ENCODE measurements at places on chromosomes 3 and 15.

DNA sequence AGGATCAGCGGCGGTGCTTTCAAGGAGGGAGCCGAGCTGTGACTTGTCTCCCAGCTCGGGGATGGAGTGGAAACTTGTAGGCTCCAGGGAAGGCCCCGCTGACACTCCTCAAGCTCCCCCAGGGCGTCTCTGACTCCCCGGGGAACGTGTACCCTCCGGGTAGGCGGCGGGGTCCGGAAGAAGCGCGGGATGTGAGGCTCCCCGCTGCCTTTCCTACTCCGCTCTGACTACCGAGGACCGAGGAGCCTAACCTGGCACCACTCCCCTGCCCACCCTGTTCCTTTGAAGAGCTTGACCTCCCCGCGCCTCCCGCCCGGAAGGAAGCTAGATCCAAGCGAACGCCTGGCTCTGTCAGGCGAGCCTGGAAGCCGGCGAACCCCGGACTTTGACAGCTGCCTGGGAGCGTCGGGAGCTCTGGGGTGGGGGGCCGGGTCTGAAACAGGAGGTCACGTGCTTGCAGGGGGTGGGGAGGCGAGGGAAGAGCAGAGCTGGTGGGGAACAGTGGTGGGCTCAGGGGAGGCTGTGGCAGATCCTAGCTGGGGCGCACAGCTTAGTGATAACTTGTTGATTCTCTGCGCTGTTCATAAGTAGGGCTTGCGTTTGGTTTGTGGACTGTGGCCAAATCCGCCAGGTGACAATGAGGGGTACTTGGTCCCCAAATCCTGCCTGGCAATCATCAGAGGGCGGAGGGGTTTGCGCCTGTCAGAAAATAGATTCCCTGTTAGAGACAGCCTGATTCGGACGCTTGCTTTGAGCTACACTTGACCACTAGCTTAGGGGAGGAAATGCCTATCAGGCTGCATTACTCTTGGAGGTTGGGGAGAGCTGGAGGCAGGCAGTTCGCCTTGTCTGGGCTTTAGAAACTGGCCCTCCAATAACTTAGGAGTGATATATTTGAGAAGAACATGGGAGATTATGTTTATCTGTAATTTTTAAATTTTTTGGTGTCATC lies 1.2 kb downstream of the CLSTN2 start:
- no peak for DNase-seq

GRCh38 chr15:41903782-41904181 lies 9.9 kb upstream of the SPTBN5 start:
- no peak for DNase-seq

- no peak for DNase-seq
Observed at GRCh38 chr15:80199366-80199765, 46.6 kb downstream of the FAH start.

DNA sequence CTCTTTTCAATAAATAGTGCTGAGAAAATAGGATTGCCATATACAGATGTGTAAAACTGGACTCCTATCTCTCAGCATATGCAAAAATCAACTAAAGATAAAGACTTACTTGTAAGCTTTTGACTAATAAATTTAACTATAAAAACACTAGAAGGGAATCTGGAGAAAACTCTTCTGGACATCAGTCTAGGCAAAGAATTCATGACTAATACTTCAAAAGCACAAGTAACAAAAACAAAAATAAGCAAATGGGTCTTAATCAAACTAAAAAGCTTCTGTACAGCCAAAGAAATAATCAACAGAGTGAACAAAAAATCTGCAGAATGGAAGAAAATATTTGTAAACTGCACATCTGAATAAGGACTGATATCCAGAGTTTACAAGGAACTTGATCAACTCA lies 1122.2 kb downstream of the TBL1XR1 start:
- DNase-seq = no peak

DNA sequence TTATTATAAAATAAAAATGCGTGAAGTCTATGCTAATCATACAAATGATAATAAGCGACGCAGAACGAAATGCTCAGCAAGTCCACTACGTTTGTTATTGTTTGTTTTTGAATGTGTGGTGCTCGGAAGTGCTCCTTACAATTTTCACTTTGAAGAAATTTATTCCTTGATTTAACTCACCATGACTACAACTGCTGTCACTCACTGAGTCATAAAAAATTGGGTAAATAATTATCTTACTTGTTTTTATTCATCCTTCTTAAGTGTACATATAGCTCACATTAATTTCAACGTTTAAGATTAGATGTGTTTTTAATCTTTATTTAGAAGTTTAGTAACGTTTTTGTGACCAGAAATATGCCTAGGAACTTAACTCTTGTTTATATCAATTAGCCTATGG lies 66.7 kb upstream of the NANOGP8 start:
- DNase-seq = no peak

Data from mesenteric fat pad (tissue), 1 donor.